Activated CD4-positive, alpha-beta memory T cell treated with anti-CD3 and anti-CD28 coated beads, Interleukin-2, amount 10 ng/mL, durations not matched to agents 7 days and 5 days (primary cell): ENCODE measurements at places on chromosomes 1 and 21. TPM values are rescaled to one million over a fixed set of nuclear protein-coding genes. Genes with fewer than 3 reads are reported as not detected.

GRCh38 chr21:20591284-20591683, 406.9 kb upstream of the NCAM2 start:
- H3K4me1 ChIP-seq = peaks cover 4% of the 10 kb centered on the region
- H3K27ac ChIP-seq = no peak overlapping the region
- H3K4me3 ChIP-seq = no peak overlapping the region
- H3K36me3 ChIP-seq = no peaks in the 10 kb centered on the region

GRCh38 chr1:78519446-78519845, 28.7 kb downstream of the PTGFR start:
- H3K27ac ChIP-seq = no peak overlapping the region
- H3K27me3 ChIP-seq = no peaks in the 10 kb centered on the region
- H3K36me3 ChIP-seq = no peaks in the 10 kb centered on the region
- H3K4me3 ChIP-seq = no peak overlapping the region

DNA sequence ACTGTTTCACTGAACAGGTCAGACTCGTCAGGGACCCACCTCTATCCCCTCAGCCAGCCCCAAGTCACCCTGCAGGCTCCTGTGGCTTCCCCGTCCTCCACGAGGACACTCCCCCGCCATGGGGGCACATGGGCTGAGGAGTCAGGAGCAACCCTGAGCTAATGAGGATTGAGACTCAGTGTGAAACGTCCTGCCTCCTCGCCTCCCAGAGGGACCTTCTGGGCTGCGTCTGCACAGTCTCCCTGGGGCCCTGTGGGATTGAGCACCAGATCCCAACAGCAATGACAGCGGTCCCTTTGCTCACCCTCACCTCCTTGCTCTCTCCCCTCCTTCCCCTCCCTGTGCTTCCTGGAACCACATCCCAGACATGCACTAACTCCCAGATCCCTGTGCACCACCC, 18.9 kb upstream of the SLC25A33 start:
- no peak overlapping the region for H3K27ac ChIP-seq
- H3K4me3 ChIP-seq = no peak overlapping the region
- H3K27me3 ChIP-seq = peaks cover 2% of the 10 kb centered on the region
- no peak for DNase-seq
- peaks cover 2% of the 10 kb centered on the region for H3K4me1 ChIP-seq

- H3K27me3 ChIP-seq = no peaks in the 10 kb centered on the region
- H3K4me3 ChIP-seq = no peak overlapping the region
- H3K27ac ChIP-seq = no peak overlapping the region
- no peak for DNase-seq
- no peaks in the 10 kb centered on the region for H3K4me1 ChIP-seq
Observed at GRCh38 chr21:37341254-37341960, 25.2 kb upstream of the DYRK1A start.

DNA sequence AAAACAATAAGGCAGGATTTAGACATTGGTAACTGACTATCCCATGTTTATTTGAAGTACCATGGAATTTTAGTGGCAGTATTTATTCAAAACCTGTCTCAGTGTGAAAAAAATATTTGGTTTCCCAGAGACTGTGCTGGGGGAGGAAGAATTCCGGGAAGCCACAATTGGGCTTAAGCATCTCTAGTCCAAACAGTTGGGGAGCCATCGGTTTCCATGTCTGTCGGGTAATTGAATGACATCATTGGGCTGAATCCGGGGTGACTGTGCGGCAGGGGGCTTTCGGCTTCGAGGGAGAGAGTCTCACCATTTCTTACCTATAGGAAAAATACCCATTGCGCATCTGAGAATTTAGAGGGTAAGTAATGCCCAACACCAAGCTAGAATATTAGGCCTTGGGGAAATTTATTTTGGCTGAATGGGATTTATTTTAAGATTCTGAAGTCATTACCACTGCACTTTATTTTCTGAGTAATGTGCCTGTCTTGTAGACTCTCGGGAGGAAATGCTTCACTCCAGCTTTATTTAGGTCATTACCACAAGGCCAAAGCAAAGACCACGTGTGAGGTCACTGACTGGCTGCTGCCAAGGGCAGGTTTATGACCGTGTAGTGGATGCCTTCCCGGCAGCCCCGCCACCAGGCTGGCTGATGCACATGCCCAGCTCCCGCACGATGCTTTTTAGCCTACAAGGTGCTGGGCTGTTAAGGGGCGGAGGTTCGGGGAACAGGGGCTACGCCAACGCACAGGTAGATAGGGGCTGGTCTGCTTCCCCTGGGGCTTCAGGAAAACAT, 23.1 kb upstream of the UMODL1 start:
- H3K27ac ChIP-seq = no peak overlapping the region
- H3K27me3 ChIP-seq = peaks cover 6% of the 10 kb centered on the region
- H3K4me1 ChIP-seq = peaks cover 3% of the 10 kb centered on the region
- DNase-seq = no peak

GRCh38 chr1:41902159-41902577, 16.6 kb downstream of the HIVEP3 start:
- peaks cover 77% of the 10 kb centered on the region for H3K4me1 ChIP-seq
- H3K27ac ChIP-seq = peak overlapping the region; percentile 78
- H3K4me3 ChIP-seq = peak overlapping the region; percentile 36
- peaks cover 5% of the 10 kb centered on the region for H3K36me3 ChIP-seq

The DCLRE1B gene
- total RNA-seq = 13.2 TPM

The TMPRSS2 gene
- total RNA-seq = not detected

The CYP4A22 gene
- not detected for total RNA-seq

The CHAF1B gene
- 18.8 TPM for total RNA-seq
